Activated naive CD4-positive, alpha-beta T cell treated with anti-CD3 and anti-CD28 coated beads, Interleukin-2, amount 50 U/mL, for 72 hours (primary cell): ENCODE measurements at places on chromosomes 11 and 22.

GRCh38 chr11:94401773-94402265 is 600 bp upstream of the GPR83 start:
- no peak for DNase-seq

DNA sequence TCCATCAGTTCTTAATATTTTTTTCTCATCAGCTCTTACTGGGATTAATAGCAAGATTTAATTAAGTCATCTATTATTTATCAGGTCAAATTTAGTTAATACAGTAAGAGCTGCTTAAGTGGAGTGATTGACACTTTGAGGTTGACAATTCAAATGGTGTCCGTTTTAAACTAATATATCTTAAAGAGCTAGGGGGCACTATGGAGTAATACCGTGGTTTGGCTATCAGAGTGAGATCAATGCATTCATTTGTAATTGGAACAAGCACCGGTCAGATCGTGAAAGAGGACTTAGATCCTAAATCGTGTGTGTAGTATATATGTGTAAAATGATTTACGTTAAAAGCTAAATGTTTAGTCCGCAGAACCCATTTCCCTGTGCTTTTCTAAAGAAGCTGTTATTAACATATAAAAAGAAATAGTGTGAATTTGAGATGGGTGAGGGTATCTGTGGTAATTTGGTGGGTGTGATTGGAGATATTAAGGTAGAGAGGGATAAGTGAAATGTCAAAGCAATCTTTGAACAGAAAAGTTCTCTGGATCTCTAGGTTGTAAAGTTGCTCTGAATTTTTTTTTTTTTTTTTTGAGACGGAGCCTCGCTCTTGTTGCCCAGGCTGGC is 2.3 kb downstream of the SIK2 start:
- no peak for DNase-seq

GRCh38 chr11:92993004-92993403 is 23.6 kb downstream of the MTNR1B start:
- DNase-seq: no peak

GRCh38 chr11:37605229-37605628 is 1007.2 kb upstream of the RAG2 start:
- DNase-seq: no peak

GRCh38 chr11:127624306-127624856 is 623.8 kb upstream of the KIRREL3 start:
- DNase-seq: no peak

GRCh38 chr11:45537614-45538013 is 127.8 kb downstream of the CHST1 start:
- no peak for DNase-seq
